AG04449 (cell line): ENCODE measurements at places on chromosomes 13 and 19.

DNA sequence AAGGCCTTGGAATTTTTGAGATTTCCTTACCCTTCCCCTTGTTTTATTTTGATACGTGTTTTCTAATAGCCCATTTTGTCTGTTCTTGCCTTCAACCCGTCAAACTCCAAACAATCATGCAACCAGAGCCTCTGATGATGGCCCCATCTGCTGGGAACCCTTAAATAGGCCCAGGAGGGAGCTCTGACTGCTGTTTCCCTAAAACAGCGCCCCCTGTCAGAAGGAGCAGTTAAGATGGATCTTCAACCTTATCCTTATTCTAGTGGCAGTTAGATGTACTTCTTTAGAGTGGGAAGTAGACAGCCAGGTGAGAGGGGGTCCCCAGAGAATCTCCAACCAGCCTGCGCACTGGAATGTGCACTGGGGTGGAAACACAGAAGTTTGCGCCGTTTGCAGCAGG is 1031.0 kb upstream of the PCDH9 start:
- DNase-seq = no peak

- DNase-seq = no peak
These were observed 131.5 kb upstream of the GJB6 start for GRCh38 chr13:20363603-20364002.

DNA sequence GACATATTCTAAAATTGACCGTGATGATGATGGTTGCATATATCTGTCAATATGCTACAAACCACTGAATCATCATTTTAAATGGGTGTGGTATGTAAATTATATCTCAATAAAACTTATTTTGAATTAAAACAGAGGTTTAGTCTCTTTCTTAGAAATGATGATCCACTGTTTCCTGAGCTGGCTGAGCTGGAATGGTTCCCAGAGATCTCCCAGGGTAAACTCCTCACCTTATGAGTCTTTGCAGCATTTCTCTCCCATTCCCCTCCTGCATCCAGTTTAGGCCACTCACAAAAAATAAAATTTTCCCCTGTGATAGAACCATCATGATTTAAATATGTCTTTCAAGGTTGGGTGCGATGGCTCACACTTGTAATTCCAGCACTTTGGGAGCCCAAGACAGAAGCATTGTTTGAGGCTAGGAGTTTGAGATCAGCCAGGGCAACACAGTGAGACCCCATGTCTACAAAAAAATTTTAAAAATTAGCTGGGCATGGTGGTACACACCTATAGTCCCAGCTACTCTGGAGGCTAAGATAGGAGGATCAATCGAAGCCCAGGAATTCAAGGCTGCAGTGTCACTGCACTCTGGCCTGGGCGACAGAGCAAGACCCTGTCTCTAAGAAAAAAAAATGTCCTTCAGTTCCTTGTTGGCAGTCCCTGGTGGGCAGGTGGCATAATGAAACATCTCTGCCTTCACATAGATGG is 46.1 kb downstream of the FLT1 start:
- DNase-seq = no peak

- peak; percentile 57 for DNase-seq
These were observed 24.9 kb downstream of the EPS15L1 start for GRCh38 chr19:16446724-16447368.

DNA sequence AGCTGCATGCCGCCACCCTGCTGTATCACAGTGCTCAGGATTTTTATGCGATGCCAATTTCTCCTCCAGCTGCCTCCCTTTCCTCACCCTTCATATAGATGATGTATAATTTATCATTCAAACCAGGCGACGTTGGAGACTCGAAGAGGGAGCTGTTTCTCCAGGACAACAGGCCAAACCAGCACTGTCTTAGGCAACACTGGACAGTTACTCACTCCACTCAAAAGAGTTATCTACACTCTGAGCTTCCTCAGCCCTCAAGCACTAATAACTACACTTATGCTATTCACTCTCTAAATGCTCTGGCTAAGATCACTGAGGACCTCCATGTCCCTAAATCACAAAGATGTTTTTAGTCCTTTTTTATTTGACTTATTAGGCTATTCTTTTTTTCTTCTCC is 87.3 kb upstream of the RFC3 start:
- DNase-seq = no peak

DNA sequence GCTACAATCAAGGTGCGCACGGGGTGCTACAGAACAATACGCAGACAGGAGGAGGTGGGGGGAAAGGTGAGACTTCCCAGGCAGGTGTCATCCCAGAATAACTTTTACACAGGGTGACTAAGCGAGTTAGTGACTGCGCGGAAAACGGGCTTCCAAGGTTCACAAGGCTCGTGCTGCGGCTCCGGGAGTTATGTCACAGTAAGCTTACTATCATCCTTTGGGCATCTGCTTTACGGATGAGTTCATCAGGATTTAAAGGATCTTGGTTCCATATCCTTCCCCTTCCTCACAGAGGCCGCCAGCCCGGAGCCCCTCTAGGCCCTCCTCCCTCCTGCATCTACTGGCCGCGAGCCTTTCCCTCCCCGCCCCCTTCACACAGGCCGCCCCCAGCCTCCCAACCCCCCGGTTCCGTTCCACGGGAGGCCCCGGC is 474 bp upstream of the IFT88 start:
- DNase-seq = no peak

- DNase-seq = no peak
These were observed 375.7 kb upstream of the SPRY2 start for GRCh38 chr13:80716610-80717081.

- peak; percentile 83 for DNase-seq
These were observed 84.3 kb downstream of the NUFIP1 start for GRCh38 chr13:44904967-44905366.

- no peak for DNase-seq
These were observed 133.2 kb downstream of the LMO7 start for GRCh38 chr13:75769141-75769905.

- no peak for DNase-seq
These were observed 21.2 kb upstream of the CEACAM6 start for GRCh38 chr19:41734156-41734555.

DNA sequence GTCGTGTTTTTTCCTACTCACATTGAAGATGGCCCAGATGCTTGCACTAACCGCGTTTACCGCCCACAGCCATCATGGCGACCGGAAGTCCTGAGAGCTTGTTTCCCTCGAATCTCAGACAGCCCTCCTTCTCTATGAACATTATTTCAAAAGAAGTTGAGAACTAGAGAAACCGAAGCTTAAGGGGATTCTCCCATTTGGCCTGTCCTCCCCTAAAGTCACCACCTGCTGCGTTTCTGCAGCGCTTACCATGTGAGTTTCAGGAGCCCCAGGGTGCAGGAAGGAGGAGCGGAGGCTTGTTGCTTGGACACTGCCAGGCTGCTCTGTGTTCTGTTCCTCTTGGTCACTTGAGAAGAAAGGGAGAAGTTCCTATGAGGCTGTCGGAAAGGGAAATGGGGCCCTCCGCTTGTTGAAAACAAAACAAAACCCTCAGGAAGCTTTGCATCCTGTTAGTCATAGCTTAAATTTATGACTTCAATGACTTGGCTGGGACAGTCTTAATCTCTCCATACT is 6.2 kb downstream of the CARD8 start:
- no peak for DNase-seq

- DNase-seq = no peak
These were observed 23.5 kb upstream of the MIER2 start for GRCh38 chr19:367963-368629.

DNA sequence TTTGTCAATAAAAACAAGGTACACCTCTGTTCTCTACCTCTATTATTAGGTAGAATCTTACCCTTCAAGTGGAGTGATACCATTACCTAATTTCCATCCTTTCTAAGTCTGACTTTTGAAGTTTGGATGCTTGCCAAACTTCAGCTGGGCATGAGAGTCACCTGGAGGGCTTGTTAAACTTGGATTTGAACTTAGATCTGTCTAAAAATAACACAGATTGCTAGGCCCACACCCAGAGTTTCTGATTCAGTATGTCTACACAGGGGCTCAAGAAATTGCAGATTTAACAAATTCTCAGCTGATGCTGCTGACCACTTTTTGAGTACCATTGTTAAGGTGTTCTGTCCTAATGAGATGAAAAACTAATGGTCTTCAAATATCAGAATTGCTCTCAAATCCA is 512.2 kb downstream of the LMO7 start:
- DNase-seq = no peak

- peak; percentile 87 for DNase-seq
These were observed 15.3 kb downstream of the RAB3D start for GRCh38 chr19:11324079-11324661.

DNA sequence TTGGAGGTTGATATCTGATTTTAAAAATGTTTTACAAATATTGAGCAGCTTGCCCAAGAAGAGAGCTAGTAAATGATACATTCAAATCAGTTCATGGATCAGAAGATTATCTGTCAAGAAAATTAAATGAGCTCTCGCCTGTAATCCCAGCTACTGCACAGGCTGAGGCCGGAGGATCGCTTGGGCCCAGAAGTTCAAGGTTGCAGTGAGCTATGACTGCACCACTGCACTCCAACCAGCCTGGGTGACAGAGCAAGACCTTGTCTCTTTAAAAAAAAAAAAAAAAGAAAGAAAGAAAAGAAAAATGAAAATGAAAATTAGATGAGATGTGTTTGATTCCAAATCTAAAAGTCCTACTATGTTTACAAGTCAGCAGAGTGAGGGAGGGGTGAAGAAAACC is 2.4 kb downstream of the SPART start:
- no peak for DNase-seq

DNA sequence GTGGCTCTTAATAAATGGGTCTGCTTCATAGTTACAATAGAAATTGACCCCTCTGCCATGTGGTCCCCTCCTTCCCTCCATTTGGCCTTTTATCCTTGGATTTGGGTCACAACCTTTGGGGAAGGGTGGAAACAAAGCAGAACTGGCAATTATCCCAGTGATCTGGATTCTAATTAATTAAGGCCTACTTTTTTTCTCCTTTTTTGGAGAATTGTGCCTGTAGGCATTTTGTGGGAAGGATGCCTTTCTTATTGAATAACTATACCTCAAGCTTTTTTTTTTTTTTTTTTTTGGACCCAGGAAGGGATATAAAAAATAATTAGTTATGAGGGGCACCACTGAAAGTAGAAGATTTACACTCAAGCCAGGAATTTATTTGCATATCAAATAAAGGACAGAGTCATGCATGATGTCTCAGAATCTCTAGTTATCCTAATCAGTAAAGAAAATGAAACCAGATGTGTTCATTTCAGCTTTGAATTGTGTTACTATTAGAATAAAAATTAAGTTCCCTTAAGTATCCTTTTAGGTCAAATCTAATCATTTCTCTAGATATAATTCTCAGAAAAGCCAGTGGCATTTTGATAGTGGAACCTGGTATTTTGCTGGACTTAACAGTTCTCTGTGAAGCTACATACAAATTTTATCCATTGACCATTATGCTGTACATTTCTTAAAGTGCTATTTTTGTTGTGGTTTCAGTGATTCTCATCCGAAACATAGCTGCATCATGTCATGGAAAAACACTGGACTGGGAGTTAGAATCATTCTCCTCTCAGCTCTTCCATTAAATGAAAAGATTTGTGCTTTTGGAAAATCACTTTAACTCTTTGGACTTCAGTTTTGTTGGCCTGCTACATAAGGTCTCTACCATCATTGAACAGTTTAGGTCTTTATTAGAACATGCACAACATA is 129.3 kb downstream of the KCNRG start:
- DNase-seq = no peak

GRCh38 chr13:110298505-110299282 is 8.3 kb downstream of the COL4A1 start:
- DNase-seq = no peak

DNA sequence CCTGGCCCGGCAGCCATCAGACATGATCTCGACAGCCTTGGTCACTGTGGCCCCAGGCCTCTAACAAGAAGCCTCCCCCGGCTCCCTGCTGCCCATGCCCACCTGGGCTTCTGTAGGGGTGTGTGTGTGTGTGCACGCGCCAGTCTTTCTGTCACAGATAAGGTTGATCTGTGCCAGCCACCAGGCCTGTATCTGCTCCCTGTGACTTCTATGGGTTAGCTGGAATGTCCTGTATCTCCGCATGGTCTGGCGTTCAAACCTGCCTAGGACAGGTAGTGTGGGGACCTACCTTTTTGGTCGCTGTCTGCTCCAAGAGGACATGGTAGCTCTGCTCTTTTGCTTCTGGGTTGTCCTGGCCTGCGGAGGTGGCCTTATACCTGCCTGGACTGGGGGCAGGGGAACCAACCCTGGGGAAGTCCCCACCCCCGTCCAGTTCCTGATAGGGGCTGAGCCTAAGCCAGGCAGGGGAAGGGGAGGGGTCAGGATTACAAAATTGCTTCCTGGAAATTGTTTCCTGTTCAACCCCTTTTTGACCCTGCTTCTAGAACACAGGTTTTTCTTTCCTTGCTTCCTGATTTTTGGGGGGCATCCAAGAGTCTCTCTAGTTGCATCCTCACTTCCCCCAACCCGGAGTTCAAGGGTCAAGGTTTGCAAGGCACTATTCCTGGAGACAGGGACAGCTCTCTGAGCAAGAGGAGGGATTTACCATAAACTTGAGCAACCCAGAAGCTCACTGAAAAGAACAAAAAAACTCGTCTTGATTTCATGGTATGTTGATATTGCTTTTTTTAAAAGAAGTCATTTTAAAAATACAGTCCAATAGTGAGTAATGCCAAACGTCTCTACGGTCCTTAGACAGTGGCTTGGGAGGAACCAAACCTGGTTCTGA is at the start of gene LRG1:
Gene LRG1 (minus strand): TSS at position 344 of the 889 bp plus-strand sequence. CDS start 23 bp downstream, at position 321.
- DNase-seq = no peak

DNA sequence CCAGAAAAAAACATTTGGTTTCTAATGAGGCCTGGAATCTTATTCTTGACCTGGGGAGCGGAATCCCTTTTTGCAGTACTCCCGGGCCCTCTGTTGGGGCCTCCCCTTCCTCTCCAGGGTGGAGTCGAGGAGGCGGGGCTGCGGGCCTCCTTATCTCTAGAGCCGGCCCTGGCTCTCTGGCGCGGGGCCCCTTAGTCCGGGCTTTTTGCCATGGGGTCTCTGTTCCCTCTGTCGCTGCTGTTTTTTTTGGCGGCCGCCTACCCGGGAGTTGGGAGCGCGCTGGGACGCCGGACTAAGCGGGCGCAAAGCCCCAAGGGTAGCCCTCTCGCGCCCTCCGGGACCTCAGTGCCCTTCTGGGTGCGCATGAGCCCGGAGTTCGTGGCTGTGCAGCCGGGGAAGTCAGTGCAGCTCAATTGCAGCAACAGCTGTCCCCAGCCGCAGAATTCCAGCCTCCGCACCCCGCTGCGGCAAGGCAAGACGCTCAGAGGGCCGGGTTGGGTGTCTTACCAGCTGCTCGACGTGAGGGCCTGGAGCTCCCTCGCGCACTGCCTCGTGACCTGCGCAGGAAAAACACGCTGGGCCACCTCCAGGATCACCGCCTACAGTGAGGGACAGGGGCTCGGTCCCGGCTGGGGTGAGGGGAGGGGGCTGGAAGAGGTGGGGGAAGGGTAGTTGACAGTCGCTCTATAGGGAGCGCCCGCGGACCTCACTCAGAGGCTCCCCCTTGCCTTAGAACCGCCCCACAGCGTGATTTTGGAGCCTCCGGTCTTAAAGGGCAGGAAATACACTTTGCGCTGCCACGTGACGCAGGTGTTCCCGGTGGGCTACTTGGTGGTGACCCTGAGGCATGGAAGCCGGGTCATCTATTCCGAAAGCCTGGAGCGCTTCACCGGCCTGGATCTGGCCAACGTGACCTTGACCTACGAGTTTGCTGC is at the start of gene ICAM4:
Gene ICAM4 (plus strand): TSS at position 153 of the 935 bp plus-strand sequence. CDS start 58 bp downstream, at position 211.
- no peak for DNase-seq

GRCh38 chr13:114324334-114324733 is 10.0 kb downstream of the CHAMP1 start:
- DNase-seq = no peak
